ENCODE measurements at places on chromosomes 6 and 20. TPM values are rescaled to one million over a fixed set of nuclear protein-coding genes. Genes with fewer than 3 reads are reported as not detected.
A peak's percentile ranks its signal among the peaks of the same experiment; 100 is the strongest.

- H3K36me3 ChIP-seq = no peaks in the 10 kb centered on the region
- H3K4me1 ChIP-seq = no peaks in the 10 kb centered on the region
Observed at GRCh38 chr6:33815854-33816253, 12.1 kb upstream of the MLN start.

- no peak overlapping the region for H3K27ac ChIP-seq
- no peak for DNase-seq
- no peaks in the 10 kb centered on the region for H3K4me1 ChIP-seq
- no peak overlapping the region for H3K4me3 ChIP-seq
- peaks cover 25% of the 10 kb centered on the region for H3K36me3 ChIP-seq
Observed at GRCh38 chr20:38497246-38497935, 24.7 kb downstream of the RALGAPB start.

DNA sequence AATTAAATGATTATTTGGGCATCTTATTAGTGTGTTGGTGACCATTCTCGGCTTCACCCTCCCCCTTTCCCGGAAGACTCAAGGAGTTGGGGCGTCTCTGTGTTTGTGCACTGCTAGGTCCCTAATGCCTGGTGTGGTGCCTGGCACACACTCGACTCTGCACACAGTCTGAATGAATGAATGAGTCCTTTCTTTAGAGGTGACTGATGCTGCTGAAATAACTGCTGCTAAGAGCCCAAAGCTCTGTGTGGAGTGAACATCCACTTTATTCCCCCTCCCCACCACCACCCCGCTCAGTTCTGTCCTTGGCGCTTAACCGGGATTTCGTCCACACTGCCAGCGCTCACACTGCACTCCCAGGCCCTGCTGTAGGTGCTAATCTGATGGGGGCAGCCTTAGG, 1.2 kb upstream of the PHACTR3 start:
- H3K4me1 ChIP-seq = peaks cover 5% of the 10 kb centered on the region
- peaks cover 64% of the 10 kb centered on the region for H3K27me3 ChIP-seq
- H3K36me3 ChIP-seq = no peaks in the 10 kb centered on the region
- H3K4me3 ChIP-seq = no peak overlapping the region
- DNase-seq = no peak

DNA sequence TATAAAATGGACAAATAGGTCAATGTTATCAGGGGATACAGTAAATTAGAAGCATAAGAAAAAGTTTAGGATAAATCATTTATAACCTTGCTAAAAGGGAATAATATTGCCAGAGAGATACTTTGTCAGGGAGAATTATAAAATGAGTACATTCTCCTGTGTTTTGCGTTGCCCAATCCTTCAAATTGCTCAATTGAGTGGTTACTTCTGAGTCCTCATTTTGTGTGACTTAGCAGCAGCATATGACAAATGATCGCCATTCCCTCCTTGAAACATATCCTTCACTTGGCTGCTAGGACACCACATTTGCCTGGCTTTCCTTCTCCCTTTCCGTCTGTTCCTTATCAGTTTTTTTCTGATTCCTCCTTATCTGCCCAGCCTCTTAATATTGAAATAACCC, 106.7 kb upstream of the FLRT3 start:
- DNase-seq = no peak
- no peak overlapping the region for H3K27ac ChIP-seq
- no peaks in the 10 kb centered on the region for H3K4me1 ChIP-seq
- no peak overlapping the region for H3K4me3 ChIP-seq
- H3K27me3 ChIP-seq = no peaks in the 10 kb centered on the region
- no peaks in the 10 kb centered on the region for H3K36me3 ChIP-seq

- DNase-seq = no peak
- no peak overlapping the region for H3K27ac ChIP-seq
- H3K27me3 ChIP-seq = peaks cover 23% of the 10 kb centered on the region
- no peaks in the 10 kb centered on the region for H3K4me1 ChIP-seq
- no peak overlapping the region for H3K4me3 ChIP-seq
Observed at GRCh38 chr6:29490055-29490454, 2.3 kb upstream of the MAS1L start.

GRCh38 chr6:41278699-41279405, 7.6 kb downstream of the TREM1 start:
- no peaks in the 10 kb centered on the region for H3K27me3 ChIP-seq
- peaks cover 12% of the 10 kb centered on the region for H3K4me1 ChIP-seq
- peak; percentile 69 for DNase-seq
- no peak overlapping the region for H3K4me3 ChIP-seq
- no peaks in the 10 kb centered on the region for H3K36me3 ChIP-seq

- peaks cover 65% of the 10 kb centered on the region for H3K27me3 ChIP-seq
- no peak for DNase-seq
- H3K36me3 ChIP-seq = peaks cover 10% of the 10 kb centered on the region
- H3K4me1 ChIP-seq = peaks cover 5% of the 10 kb centered on the region
- no peak overlapping the region for H3K27ac ChIP-seq
Observed at GRCh38 chr6:50722829-50723554, 9.7 kb downstream of the TFAP2D start.

DNA sequence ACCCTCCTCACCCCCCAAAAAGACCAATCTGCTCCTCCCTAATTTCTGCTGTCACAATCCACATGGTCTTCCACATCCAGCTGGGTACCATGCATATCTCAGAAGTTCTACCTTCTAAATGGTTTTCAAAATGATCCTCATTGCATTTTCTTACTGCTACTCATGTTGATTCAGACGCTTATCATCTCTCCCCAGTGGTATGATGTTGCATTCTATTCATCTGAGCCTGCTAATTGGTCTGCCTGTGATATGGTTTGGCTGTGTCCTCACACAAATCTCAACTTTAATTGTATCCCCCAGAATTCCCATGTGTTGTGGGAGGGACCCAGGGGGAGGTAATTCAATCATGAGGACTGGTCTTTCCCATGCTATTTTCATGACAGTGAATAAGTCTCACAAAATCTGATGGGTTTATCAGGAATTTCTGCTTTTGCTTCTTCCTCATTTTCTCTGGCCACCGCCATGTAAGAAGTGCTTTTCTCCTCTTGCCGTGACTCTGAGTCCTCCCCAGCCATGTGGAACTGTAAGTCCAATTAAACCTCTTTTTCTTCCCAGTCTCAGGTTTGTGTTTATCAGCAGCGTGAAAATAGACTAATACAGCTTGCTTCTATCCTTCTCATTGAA, 41.4 kb upstream of the CLIC5 start:
- H3K36me3 ChIP-seq = peaks cover 1% of the 10 kb centered on the region
- no peaks in the 10 kb centered on the region for H3K4me1 ChIP-seq

DNA sequence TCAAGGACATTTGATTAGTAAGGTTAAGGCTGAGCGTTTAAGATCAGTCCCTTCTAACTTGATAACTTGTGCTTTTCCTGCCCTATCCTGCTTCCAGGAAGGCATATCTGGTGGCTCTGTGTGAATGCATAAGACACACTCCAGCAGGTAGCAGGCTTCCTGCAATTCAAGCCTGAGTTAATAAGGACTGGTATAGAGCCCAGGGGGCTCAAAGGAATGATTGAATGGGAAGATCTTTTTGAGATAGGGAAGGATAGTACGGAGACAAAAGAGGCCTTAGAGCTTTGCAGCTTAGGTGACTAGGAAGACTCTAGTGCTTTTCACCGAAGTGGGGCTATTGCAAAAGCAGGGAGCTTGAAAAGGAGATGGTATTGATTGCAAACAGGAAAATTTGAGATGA, 307.1 kb downstream of the GRIK2 start:
- H3K4me1 ChIP-seq = no peaks in the 10 kb centered on the region
- no peak for DNase-seq
- no peaks in the 10 kb centered on the region for H3K36me3 ChIP-seq
- H3K27me3 ChIP-seq = no peaks in the 10 kb centered on the region

- no peaks in the 10 kb centered on the region for H3K36me3 ChIP-seq
- peak; percentile 12 for DNase-seq
- no peaks in the 10 kb centered on the region for H3K4me1 ChIP-seq
- H3K27ac ChIP-seq = no peak overlapping the region
- peaks cover 5% of the 10 kb centered on the region for H3K27me3 ChIP-seq
Observed at GRCh38 chr6:140921366-140922226, 1211.1 kb upstream of the GJE1 start.

DNA sequence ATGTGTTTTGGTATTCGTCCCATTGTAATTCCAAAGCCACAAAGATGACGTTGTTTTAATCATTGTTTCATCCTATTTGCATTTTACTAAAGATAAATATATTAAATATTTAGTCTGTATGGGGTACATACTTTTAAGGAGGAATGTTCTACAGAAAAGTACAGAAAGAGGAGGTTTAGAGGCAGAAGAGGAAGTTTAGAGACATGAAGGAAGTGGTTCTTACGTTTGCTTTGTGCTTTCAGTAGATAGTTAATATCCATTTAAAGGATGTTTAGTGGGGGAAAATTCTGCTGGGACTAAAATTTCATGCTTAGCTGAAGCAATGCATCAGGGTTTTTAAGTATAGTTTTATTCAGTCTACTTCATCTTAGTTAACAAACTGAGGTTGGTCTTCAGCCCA, 116.6 kb downstream of the CRYBG1 start:
- H3K4me1 ChIP-seq = peaks cover 8% of the 10 kb centered on the region
- DNase-seq = no peak
- no peak overlapping the region for H3K4me3 ChIP-seq
- no peak overlapping the region for H3K27ac ChIP-seq
- no peaks in the 10 kb centered on the region for H3K36me3 ChIP-seq

DNA sequence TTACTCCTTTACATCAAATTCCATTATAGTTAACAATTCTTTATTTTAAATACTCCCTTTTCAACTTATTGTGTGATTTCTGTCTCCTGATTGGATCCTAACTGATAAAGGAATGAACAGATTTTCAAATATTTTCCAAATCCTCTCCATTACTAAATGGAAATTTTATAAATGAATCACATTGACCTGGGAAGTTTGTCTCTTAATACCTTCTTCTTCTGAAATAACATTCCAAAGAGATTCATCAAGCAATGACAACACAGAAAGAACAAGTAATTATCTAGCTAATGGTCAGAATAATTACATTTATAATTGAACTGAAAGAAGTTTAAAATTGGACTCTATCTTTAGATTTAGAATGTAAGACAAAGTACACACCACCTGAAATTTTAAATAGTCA, 515.4 kb upstream of the PTCHD4 start:
- no peaks in the 10 kb centered on the region for H3K36me3 ChIP-seq
- H3K27ac ChIP-seq = no peak overlapping the region
- H3K4me1 ChIP-seq = no peaks in the 10 kb centered on the region
- H3K27me3 ChIP-seq = no peaks in the 10 kb centered on the region
- no peak for DNase-seq
- no peak overlapping the region for H3K4me3 ChIP-seq

GRCh38 chr20:62377064-62377461, 9.8 kb upstream of the RPS21 start:
- H3K4me1 ChIP-seq = no peaks in the 10 kb centered on the region
- no peak overlapping the region for H3K4me3 ChIP-seq
- DNase-seq = no peak
- peaks cover 4% of the 10 kb centered on the region for H3K36me3 ChIP-seq
- H3K27ac ChIP-seq = no peak overlapping the region
- no peaks in the 10 kb centered on the region for H3K27me3 ChIP-seq

GRCh38 chr6:30537931-30538330, 18.4 kb downstream of the GNL1 start:
- no peak overlapping the region for H3K4me3 ChIP-seq
- no peaks in the 10 kb centered on the region for H3K36me3 ChIP-seq
- peaks cover 27% of the 10 kb centered on the region for H3K4me1 ChIP-seq
- no peaks in the 10 kb centered on the region for H3K27me3 ChIP-seq
- no peak overlapping the region for H3K27ac ChIP-seq

DNA sequence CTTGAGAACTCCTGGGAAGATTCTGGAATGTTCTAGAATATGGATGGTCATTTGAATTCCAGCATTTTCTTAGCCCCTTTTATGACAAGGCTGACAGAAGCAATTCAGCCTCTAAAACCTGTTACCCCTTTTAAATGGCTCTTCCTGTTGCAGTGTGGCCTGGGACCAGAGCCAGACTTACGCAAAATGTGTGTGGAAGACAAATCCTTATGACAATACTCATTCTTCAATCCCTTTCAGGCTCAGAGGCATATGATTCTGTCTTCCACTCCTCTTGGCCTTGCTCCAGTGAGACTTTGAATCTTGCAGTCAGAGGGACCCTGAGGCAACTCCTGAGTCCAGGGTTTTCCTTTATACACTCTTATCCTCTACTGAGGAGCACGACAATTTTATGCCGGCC, 287.0 kb downstream of the CLIC5 start:
- H3K36me3 ChIP-seq = peaks cover 2% of the 10 kb centered on the region
- H3K4me1 ChIP-seq = peaks cover 17% of the 10 kb centered on the region
- no peak overlapping the region for H3K27ac ChIP-seq

- no peak for DNase-seq
- H3K27ac ChIP-seq = peak overlapping the region; percentile 91
- peaks cover 51% of the 10 kb centered on the region for H3K4me1 ChIP-seq
- H3K4me3 ChIP-seq = peak overlapping the region; percentile 66
- H3K36me3 ChIP-seq = no peaks in the 10 kb centered on the region
- no peaks in the 10 kb centered on the region for H3K27me3 ChIP-seq
Observed at GRCh38 chr20:56429941-56430340, 17.9 kb downstream of the CASS4 start.

- no peak overlapping the region for H3K4me3 ChIP-seq
- peaks cover 38% of the 10 kb centered on the region for H3K4me1 ChIP-seq
- H3K27ac ChIP-seq = peak overlapping the region; percentile 86
- peaks cover 28% of the 10 kb centered on the region for H3K36me3 ChIP-seq
- no peak for DNase-seq
- H3K27me3 ChIP-seq = no peaks in the 10 kb centered on the region
Observed at GRCh38 chr20:43461894-43462659, 4.4 kb downstream of the SRSF6 start.

DNA sequence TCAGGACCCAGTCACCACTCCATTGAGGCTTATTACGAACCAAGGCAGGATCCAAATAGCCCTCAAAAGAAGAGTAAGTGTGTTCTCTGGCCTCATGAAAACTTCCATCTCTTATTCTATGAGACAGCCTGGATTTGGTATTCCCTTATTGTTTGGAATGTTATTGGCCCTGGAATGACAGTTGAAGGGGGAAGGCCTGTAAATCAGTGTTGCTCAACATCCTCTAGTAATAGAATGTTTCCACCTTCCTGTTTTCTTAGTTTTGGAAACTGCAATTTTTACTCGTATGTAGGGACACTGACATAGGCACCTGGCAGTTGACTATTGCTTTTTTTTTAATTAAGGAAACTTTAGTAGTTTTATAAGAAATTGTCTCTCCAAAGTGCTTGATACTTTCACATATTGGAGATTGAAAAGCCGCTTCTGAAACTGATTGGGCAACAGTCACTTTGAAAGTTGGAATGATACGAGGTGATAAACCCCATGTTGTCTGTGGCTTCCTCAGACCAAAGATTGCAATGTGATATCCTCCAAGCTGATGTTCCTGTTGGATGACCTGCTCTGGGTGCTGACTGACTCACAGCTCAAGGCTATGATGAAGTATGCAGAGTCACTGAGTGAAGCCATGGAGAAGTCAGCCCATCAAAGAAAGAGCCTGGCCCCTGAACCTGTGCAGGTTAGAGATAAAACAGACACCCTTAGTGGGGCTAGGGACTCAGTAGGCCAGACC, 43.1 kb downstream of the BLTP3A start:
- H3K27me3 ChIP-seq = no peaks in the 10 kb centered on the region
- H3K27ac ChIP-seq = no peak overlapping the region
- peaks cover 12% of the 10 kb centered on the region for H3K4me1 ChIP-seq
- H3K36me3 ChIP-seq = peaks cover 21% of the 10 kb centered on the region
- no peak for DNase-seq

The WFDC12 gene
- not detected for total RNA-seq

The OSBPL2 gene
- total RNA-seq = 44.2 TPM

The SPAG4 gene
- 9.8 TPM for total RNA-seq

All from activated T-cell treated with anti-CD3 and anti-CD28 coated beads, Interleukin-2, amount 50 U/mL, for 72 hours (primary cell).